ENCODE measurements at places on chromosomes 2 and 18.
A peak's percentile ranks its signal among the peaks of the same experiment; 100 is the strongest.

DNA sequence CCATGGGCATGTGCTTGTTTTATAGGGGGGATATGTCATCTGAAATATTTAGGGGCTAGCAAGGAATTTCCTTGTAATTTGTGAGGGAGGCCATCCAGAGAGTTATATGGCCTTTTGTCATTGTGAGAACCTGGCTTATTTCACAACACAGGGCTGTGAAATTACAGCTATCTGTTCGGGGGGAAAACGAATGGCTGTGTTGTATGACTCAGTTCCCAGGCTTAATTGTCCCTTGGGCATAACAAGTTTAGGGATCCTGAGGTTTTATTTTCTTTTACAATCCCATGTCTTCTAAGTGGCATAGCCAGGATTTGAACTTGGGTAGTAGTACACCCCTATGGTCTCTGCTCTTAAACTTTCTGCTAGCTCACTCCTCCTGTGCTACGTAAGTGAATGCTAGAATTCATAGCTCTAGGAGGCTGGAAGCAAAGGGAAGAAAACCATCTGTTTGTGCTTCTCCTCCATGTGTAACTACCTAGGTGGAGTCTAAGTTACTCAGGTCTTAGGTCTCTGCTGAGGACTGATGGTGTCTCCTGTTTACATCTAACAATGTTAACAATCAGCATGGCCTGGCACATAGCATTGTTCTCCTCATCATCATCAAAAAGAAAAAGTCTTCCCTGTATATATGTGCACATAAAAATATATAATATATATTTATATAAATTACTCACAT is 53.8 kb downstream of the SKA1 start:
- no peak for DNase-seq
- no peaks in the 10 kb centered on the region for H3K27me3 ChIP-seq
- no peaks in the 10 kb centered on the region for H3K36me3 ChIP-seq
- no peak overlapping the region for H3K27ac ChIP-seq
- H3K4me3 ChIP-seq: no peak overlapping the region
- no peaks in the 10 kb centered on the region for H3K4me1 ChIP-seq

DNA sequence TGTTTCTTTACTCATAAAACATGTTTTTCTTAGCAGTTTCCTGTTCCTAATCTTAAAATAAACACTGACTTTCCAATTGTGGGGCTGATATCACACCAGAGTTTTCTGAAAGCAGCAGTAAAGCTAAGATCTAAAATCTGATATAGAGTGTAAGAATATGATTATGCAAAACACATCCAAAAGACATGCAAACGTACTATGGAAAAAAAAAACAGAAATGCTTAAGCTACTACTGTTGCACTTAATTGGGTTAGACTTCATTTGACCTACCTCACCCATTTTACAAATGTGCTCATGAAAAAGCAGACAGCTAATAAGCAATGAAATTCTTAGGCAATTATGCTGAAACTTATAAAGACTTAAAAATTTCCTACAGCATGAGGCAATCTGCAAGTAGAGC is 10.5 kb downstream of the CYTIP start:
- no peaks in the 10 kb centered on the region for H3K4me1 ChIP-seq
- H3K27ac ChIP-seq: no peak overlapping the region
- H3K4me3 ChIP-seq: no peak overlapping the region

GRCh38 chr2:23488584-23488983 is 103.6 kb downstream of the KLHL29 start:
- no peaks in the 10 kb centered on the region for H3K36me3 ChIP-seq
- no peaks in the 10 kb centered on the region for H3K4me1 ChIP-seq
- H3K4me3 ChIP-seq: no peak overlapping the region
- H3K27ac ChIP-seq: no peak overlapping the region
- H3K27me3 ChIP-seq: no peaks in the 10 kb centered on the region

- no peak overlapping the region for H3K27ac ChIP-seq
- H3K4me3 ChIP-seq: no peak overlapping the region
- no peaks in the 10 kb centered on the region for H3K36me3 ChIP-seq
- no peaks in the 10 kb centered on the region for H3K4me1 ChIP-seq
- no peaks in the 10 kb centered on the region for H3K27me3 ChIP-seq
These were observed 19.4 kb downstream of the TOGARAM2 start for GRCh38 chr2:29000481-29000880.

DNA sequence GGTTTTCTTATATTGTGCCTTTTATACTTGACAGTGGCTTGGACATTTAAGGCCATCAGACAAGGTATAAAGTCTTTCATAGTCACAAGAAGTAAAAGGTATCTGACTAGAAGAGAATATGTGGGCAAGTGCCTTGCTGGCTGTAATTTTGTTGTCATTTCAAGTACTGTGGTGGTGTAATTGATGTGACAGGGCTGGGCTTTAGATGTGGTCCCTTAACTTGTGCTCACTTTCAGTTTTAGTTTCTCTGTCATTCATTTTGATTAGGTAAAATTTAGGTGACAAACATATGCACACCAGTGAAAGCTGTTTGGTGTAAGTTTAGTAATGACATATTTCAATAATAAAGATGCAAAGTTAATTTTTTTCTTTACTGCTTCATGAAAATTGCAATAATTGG is 31.2 kb upstream of the TBR1 start:
- no peak overlapping the region for H3K27ac ChIP-seq
- no peaks in the 10 kb centered on the region for H3K27me3 ChIP-seq
- no peak for DNase-seq

- H3K4me1 ChIP-seq: peaks cover 23% of the 10 kb centered on the region
- no peak for DNase-seq
- no peaks in the 10 kb centered on the region for H3K36me3 ChIP-seq
- no peak overlapping the region for H3K4me3 ChIP-seq
These were observed 97.6 kb upstream of the RMDN2 start for GRCh38 chr2:37827455-37827854.

DNA sequence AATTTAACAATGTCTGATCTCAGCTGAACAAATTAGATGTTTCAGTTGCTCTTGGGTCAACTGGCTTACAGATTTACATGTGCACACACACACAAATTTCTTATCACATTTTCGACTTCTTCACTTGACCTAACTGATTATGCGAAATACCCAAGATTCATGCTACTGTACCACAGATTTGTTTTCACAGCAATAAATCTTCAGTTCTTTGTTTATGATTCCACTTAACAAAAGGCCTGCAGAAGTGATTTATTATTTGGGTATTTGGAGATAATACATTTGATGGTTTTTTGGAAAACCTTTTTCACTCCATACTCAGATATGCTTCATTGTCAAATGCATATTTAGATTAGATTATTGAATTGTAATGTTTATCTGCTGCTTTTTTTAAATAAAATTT is 129.0 kb downstream of the GALNT1 start:
- peaks cover 20% of the 10 kb centered on the region for H3K36me3 ChIP-seq
- no peak overlapping the region for H3K4me3 ChIP-seq
- H3K4me1 ChIP-seq: no peaks in the 10 kb centered on the region
- no peaks in the 10 kb centered on the region for H3K27me3 ChIP-seq

GRCh38 chr2:204407204-204408014 is 137.9 kb upstream of the PARD3B start:
- no peak for DNase-seq
- H3K27me3 ChIP-seq: no peaks in the 10 kb centered on the region
- H3K36me3 ChIP-seq: no peaks in the 10 kb centered on the region

GRCh38 chr2:238986491-238987351 is 138.8 kb downstream of the TWIST2 start:
- no peaks in the 10 kb centered on the region for H3K36me3 ChIP-seq
- no peaks in the 10 kb centered on the region for H3K27me3 ChIP-seq
- H3K4me3 ChIP-seq: no peak overlapping the region
- no peaks in the 10 kb centered on the region for H3K4me1 ChIP-seq
- no peak overlapping the region for H3K27ac ChIP-seq

DNA sequence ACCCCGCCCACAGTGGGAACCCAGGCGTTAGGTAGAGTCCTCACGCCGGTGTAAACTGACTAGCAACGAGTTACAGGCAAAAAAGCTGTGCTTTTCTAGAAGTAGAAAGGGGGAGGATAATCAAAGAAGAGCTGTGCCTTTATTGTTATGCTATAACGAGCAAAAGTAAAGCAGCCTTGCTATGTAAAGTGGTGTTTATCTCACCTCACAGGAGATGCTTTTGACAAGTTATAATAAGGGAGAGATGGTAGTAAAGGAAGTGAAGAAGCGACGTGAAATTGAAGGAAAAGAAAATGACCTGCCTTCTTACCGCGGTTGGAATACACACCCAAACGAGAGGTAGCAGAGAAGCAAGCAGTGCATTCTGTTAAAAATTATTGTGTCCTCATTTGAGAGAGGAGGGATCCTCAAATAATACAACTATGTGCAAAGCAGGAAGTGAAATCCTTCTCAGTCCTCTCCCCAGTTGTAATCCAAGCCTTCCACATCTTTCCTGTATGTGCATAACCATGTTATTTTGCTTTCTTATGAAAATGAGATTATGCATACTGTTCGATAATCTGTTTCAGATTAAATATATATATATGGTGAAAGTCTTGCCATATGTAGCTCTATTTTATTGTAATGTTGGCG is 962 bp downstream of the TANK start:
- no peaks in the 10 kb centered on the region for H3K4me1 ChIP-seq
- H3K4me3 ChIP-seq: peak overlapping the region; percentile 95
- peak overlapping the region; percentile 98 for H3K27ac ChIP-seq

All from ascending aorta (tissue), 2 donors.